Breast epithelium (tissue), 4 donors: ENCODE measurements at places on chromosomes 2 and 18.

GRCh38 chr2:105928563-105928962 lies 183.9 kb downstream of the NCK2 start:
- no peaks in the 10 kb centered on the region for H3K36me3 ChIP-seq
- H3K27me3 ChIP-seq = no peaks in the 10 kb centered on the region
- no peak for DNase-seq
- peak overlapping the region; percentile 45 for H3K27ac ChIP-seq
- no peak overlapping the region for H3K4me3 ChIP-seq

GRCh38 chr18:63895190-63895589 lies 7.7 kb downstream of the SERPINB2 start:
- H3K4me3 ChIP-seq = no peak overlapping the region
- DNase-seq = no peak
- no peaks in the 10 kb centered on the region for H3K36me3 ChIP-seq

GRCh38 chr2:232406556-232407310 lies at the start of gene ALPG:
TSS of gene ALPG (plus strand) at chr2:232406844. CDS start at chr2:232406895, 51 bp downstream.
- no peak within 1 kb of the TSS for H3K4me3 ChIP-seq
- no peaks in the 10 kb centered on the region for H3K36me3 ChIP-seq
- no peaks in the 10 kb centered on the region for H3K4me1 ChIP-seq
- no peak within 1 kb of the TSS for H3K27ac ChIP-seq
- no peaks in the 10 kb centered on the region for H3K27me3 ChIP-seq

GRCh38 chr2:84487298-84487996 lies 28.4 kb upstream of the SUCLG1 start:
- no peak for DNase-seq
- no peaks in the 10 kb centered on the region for H3K4me1 ChIP-seq
- no peaks in the 10 kb centered on the region for H3K36me3 ChIP-seq
- no peaks in the 10 kb centered on the region for H3K27me3 ChIP-seq
- no peak overlapping the region for H3K27ac ChIP-seq

DNA sequence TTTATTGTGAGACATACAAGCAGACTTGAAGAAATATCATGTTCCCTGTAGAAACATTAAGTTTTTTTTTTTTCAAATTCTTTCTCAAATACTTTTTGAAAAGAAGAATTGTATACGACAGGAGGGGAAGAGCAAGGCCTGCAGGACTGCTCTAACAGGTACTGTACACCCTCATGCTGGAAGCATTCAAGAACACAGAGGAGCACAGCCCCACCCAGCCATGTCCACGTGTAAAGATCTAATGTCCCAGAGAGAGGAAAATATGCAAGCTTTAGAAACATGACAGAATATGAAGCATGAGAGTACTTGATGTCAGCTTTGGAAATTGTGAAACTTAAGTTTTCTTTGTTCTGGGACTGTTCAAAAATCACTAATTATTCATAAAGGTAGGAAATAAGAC lies 191.6 kb downstream of the TTC32 start:
- no peak overlapping the region for H3K4me3 ChIP-seq
- no peaks in the 10 kb centered on the region for H3K27me3 ChIP-seq
- no peak for DNase-seq
- no peaks in the 10 kb centered on the region for H3K36me3 ChIP-seq
